Left ventricle myocardium superior (tissue), 1 donor: ENCODE measurements at places on chromosomes 12 and 14. TPM values are rescaled to one million over a fixed set of nuclear protein-coding genes. Genes with fewer than 3 reads are reported as not detected.

GRCh38 chr14:60648249-60648933 lies 886 bp downstream of the SIX1 start:
- peak; percentile 33 for DNase-seq

GRCh38 chr12:29350080-29350479 lies 30.9 kb downstream of the ERGIC2 start:
- DNase-seq = no peak

DNA sequence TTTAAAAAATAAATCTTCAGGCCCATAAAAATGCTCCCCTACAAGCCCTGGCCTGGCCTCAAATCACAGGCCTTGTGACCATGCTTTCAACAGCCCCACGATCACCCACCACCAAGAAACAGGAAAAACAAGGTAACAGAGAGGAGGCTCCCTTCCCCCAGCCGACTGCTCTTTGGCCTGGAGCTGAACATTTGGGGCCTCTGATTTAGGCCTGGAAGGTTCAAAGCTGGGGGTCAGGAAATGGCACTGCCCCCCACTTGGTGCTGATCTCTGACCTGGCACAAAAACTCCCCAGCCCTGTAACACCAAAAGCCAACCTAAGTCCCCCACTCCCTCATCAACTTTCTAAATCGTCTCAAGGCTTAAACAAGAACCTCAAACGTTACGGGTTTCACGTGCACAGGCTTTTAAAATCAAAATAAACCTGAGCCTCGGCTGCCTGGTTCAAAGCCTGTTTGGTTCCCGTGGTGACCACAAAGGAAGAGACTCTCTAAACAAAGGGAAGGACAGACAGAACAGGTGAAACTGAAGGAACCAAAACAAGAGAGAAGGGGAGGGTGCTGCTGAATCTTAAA lies 9.0 kb downstream of the ACTN1 start:
- DNase-seq = no peak

DNA sequence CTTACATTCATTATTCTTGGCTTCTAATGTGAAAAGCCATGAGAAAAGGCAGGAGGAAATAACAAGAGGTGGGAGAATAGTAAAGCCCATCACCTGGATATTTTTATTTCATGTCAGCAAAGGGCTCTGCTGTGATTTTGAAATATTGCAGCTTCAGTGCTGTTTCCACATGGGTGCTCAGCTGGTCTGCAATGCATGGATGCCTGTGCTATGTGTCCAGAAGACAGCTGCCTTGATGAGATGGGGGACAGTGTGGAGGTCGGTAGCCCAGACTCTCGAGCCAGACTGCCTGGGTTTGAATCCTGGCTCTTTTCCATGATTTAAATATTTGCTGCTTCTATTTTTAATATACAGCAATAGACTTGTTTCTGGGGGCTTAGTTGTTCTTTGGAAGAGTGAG lies 477.5 kb upstream of the GARIN6 start:
- DNase-seq = no peak

DNA sequence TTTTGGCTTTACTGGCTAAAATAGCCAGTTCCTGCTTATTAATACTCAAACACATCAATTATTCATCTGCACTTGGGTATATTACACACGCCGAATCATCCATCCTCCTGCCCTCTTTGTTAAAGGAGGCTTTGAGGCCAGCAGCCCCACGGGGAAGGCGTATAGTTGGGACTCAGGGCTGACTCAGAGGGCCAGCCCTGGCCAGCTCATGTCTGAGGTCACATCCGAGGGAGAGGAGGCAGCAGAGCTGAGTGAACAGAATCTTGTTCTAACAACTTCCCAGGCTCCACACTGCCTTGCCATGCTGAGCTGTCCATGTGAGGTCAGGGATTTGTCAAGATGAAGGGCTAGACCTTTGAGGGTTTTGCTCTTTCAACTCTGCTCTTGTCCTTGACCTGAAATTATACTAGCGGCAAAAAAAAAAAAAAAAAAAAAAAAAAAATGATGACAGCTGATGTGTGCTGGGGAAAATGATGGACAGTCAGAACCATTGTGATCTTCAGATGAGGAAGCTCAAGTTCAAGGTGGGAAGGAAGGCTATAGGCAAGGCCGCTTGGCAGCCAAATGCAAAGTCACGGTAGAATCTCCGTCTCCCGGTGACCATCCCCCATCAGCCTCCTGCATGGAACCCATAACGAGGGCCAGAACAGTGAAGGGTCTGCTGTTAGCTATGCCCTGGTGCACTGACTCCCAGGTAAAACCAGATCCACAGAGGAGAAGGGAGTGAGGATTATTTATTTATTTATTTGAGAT lies 12.5 kb upstream of the MARK3 start:
- DNase-seq = no peak

DNA sequence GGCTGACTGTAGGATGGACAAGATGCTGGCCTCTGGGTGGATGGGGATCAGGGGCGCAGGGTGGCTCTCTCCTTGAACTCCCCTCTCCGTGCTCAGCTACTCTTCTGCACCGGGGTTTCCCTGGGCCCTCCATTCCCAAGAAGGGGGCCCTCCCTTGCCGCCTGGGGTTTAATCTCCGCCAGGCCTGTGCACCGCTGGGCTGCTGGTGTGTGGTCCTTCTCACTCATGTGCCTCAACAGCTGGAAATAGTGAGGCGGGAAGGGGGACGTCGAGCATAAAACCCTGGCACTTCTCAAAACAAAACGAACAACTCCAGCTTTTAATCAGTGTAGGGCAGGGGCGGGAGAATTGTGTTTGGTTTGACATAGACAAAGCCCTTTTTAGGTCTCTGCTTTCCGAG lies 19.0 kb upstream of the SMOC1 start:
- DNase-seq = no peak

- DNase-seq = peak; percentile 79
Observed at GRCh38 chr14:20681348-20682126, 2.8 kb upstream of the RNASE4 start.

DNA sequence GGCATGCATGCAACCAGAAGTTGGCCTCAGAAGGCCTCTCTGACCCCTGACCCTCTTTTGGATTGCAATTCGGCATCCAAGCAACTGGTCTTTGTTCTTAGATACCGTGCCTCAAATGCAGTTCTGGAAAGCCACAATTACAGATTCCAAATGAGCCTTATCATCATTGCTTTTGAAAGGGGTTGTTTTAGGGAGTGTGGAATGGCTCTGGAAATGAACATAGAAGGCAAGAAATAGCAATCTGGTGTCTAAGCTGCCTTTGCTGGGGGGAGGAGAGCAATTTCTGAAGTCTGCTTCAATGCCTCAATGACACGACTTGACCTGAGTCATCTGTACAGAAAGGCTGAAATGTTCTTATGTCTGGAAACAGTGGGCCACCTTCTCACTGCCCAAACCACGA lies 250.1 kb downstream of the NUAK1 start:
- no peak for DNase-seq

Gene PLEK2
- not detected for total RNA-seq

Gene OTX2
- total RNA-seq = not detected

Gene RDH5
- 13.5 TPM for total RNA-seq
